Breast epithelium (tissue), 4 donors: ENCODE measurements at places on chromosomes 3 and 15. TPM values are rescaled to one million over a fixed set of nuclear protein-coding genes. Genes with fewer than 3 reads are reported as not detected.

IGDCC3 gene
- 1.8 TPM for total RNA-seq

ASB7 gene
- 10.7 TPM for total RNA-seq

XYLB gene
- 6.7 TPM for total RNA-seq

ALPK3 gene
- total RNA-seq = 2.6 TPM

GRCh38 chr3:141278196-141279076, 46.8 kb downstream of the PXYLP1 start:
- H3K27me3 ChIP-seq = no peaks in the 10 kb centered on the region
- peak overlapping the region; percentile 32 for H3K27ac ChIP-seq
- no peak for DNase-seq
- H3K4me1 ChIP-seq = peaks cover 6% of the 10 kb centered on the region
- H3K4me3 ChIP-seq = no peak overlapping the region

- H3K27ac ChIP-seq = no peak overlapping the region
- no peak overlapping the region for H3K4me3 ChIP-seq
- H3K27me3 ChIP-seq = no peaks in the 10 kb centered on the region
- no peaks in the 10 kb centered on the region for H3K4me1 ChIP-seq
- H3K36me3 ChIP-seq = no peaks in the 10 kb centered on the region
These were observed 28.7 kb downstream of the USP8 start for GRCh38 chr15:50452927-50453326.

- H3K4me3 ChIP-seq = no peak overlapping the region
- H3K36me3 ChIP-seq = no peaks in the 10 kb centered on the region
- H3K27me3 ChIP-seq = no peaks in the 10 kb centered on the region
- DNase-seq = no peak
These were observed 16.5 kb downstream of the BCHE start for GRCh38 chr3:165820671-165821123.

- H3K36me3 ChIP-seq = no peaks in the 10 kb centered on the region
- H3K27ac ChIP-seq = no peak overlapping the region
- no peak for DNase-seq
- H3K4me1 ChIP-seq = no peaks in the 10 kb centered on the region
These were observed 204.2 kb upstream of the IGF1R start for GRCh38 chr15:98444138-98444537.

- H3K27me3 ChIP-seq = no peaks in the 10 kb centered on the region
- H3K27ac ChIP-seq = peak overlapping the region; percentile 93
- no peak for DNase-seq
- peaks cover 12% of the 10 kb centered on the region for H3K4me1 ChIP-seq
These were observed 38.0 kb downstream of the SMAD3 start for GRCh38 chr15:67103432-67103831.

GRCh38 chr3:21839176-21839575, 88.2 kb upstream of the ZNF385D start:
- no peaks in the 10 kb centered on the region for H3K27me3 ChIP-seq
- no peak for DNase-seq
- no peaks in the 10 kb centered on the region for H3K36me3 ChIP-seq
- H3K4me1 ChIP-seq = no peaks in the 10 kb centered on the region
- no peak overlapping the region for H3K27ac ChIP-seq
